ENCODE measurements at places on chromosomes 3 and 15.

DNA sequence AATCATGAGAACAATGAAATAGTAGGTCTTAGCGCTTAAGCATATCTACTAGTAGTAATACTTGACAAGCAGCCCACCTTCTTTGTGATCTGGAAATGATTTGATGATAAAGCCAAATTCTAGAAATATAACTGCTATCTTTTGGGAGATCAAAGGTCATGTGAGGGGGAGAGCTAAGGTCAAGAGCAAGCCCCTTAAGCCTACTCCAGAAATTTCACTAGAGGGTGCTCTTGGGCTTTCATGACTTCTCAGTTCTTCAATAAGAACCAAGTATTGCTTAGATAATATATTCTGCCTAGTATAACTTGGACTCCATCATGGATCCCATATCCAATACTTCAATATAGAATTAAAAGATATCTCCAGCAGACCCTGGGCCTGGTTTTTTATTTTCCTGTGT lies 319.6 kb downstream of the ZBTB20 start:
- peak; percentile 76 for DNase-seq

GRCh38 chr3:195248281-195248680 lies 22.7 kb downstream of the XXYLT1 start:
- DNase-seq: no peak

- no peak for DNase-seq
Observed at GRCh38 chr3:108157273-108157672, 65.0 kb downstream of the IFT57 start.

DNA sequence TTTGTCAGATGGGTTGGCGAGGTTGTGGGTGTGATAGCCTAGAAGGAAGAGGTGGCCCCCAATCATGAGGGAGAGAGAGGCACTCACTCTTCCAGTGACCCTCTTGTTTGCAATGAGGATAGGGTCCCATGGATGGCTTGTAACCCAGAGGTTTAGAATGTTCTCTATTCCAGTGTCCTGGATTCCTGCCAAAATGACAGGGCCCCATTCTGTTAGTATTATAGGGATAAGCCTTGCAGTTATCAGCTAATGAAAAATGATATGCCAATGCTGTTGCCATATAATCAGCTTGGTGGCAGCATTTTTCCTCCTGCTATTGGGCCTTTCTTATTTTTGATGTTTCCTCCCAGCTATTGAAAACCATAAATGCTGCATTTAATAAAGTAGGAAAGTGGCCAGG lies 23.3 kb upstream of the SENP7 start:
- DNase-seq: no peak

- no peak for DNase-seq
Observed at GRCh38 chr3:106386050-106386449, 517.2 kb upstream of the CBLB start.

DNA sequence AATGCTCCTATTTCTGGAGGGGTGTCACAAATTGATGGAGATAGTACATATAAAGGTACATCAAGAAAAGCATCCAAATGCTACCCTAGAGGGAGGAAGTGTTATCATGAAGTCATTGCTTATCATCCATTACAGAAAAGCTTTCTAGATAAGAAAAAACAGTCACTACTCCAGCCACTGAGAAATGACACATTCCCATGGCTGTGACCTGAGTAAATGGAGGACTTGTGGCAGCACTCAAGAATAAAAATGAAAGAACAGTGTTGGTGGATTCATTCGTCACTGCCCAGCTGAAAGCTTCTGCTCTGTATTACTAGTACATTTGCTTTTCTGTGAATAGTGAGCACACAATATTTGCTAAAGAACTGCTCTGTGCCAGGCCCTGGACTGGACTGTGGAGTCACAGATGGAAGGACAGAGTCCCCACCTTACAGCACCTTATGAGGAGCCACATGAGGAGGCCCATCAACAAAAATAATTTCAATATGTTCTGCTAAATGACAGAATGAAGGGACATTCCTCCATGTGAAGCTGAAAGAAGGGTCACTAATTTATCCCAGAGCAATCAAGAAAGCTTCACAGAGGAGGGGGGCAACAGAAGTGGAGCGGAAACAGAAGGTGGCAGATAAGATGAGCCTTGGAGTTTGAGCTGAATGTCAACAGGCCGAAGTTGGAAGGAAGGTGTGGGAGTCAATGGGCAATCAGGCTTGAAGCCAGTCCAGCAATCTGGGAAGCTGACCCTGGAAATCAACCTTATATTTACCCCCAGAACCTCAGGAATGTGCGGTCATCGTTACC lies 343.5 kb upstream of the TRIM42 start:
- DNase-seq: no peak

DNA sequence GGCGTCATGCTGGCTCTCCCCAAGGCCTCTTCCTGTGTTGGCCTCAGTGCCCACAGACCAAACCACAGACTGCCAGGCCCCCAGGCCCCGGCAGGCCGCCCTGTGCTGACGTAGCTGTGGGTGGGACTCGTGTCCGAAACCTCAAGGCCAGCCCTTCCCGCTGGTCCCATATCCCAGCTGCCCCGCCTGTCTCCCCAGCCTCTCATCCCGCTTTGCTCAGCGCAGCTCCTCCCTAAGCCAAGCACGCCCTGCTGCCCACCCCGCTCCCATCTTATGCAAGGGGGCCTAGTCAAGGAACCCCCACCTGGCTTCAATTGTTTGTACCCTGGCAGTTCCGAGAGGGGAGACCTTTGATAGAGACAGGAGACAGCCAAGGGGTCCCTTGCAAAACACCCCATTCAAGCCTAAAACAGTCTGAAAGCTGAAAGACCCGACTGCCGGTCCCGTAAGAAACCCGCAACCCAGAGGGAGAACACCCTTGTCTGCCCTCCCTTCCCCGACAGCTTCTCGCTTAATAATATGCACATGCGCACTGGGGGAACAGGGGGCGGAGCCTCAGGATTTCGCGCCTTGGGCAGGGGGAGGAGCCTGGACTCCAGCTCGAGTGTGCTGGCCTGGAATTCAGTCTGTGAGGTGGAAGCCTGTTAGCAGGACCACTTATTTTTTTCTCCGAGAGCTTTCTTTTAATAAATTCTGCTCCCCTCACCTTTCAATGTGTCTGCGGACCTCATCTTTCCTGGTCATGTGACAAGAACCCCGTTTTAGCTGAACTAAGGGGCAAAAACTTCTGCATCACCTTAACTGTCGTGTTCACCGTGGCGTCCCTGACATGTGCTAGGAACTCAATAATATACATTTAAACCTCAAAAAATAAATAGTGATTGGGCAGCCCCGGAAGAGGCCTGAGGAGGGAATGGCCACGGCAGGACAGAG lies 17.2 kb downstream of the TNFAIP8L3 start:
- no peak for DNase-seq

DNA sequence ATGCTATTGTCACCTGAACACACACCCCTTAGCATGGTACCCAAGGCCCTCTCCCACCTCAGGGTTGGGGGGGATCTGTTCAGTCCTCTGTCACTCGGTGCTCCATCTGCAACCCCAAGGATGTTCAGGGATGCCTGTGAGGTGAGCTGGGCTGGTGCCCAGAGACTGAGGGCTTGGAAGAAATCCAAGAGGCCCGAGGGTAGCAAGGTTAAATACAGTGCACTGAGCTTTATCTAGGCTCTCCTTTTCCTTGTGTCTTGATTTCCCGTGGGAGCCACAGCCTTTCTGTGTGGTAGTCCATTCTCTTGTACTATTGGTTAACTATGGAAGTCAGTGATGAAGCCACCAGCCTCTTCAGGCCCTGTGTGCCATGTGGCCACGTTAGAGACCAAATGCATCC lies 18.7 kb upstream of the WNT5A start:
- no peak for DNase-seq

- no peak for DNase-seq
Observed at GRCh38 chr3:105752791-105753415, 115.9 kb downstream of the CBLB start.

GRCh38 chr3:197309528-197310361 lies 11.3 kb upstream of the DLG1 start:
- no peak for DNase-seq

DNA sequence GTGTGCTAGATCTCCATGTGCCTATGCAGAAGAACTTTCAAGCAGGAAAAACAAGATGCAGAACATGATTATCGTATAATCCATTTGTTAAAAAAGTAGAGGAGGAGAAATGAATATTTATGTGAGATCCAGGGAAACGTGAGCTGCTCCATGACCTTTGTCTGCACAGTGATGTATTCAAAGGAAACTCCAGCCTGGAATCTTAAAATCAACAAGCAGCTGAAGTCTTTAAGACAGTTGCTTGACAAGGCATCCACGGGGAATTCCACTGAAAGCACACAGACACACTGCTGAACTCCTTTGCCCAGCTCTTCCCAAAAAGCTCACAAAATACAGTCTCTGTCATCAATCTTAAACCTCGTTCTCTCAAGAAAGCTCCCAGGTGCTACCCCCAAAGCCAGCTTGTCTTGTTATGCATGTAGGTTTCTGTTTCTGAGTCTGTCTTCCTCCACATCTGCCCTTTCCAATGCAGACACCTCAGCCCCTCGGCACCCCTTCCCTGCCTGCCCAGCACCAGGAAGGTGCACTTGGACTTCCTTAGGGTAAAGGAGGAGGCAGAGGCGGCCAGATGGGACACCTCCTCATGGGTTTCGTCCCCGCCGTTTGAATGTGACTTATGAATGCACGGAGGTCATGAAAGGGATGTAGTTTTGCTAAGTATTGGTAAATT lies 28.7 kb downstream of the LRRK1 start:
- DNase-seq: no peak

DNA sequence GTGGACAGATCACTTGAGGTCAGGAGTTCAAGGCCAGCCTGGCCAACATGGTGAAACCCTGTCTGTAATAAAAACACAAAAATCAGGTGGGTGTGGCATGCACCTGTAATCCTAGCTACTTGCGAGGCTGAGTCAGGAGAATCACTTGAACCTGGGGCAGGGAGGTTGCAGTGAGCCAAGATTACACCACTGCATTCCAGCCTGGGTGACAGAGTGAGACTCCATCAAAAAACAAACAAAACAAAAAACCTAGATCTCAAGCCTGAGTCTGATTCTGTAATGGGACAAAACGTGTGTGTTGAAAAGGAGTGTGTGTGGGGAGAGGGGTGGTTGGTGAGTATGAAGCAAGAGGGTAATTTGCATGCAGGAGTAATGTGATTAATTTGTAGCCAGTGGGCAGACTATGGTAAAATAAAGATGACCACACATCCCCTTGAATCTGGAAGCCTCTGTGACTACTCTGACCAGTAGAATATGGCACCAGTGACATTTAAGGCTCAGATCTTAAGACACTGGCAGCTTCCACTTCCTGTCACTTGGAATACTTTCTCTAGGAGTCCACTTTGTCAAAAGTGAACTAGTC lies 18.4 kb upstream of the OPA1 start:
- no peak for DNase-seq

GRCh38 chr3:1381647-1382036 lies 288.8 kb downstream of the CNTN6 start:
- DNase-seq: no peak

DNA sequence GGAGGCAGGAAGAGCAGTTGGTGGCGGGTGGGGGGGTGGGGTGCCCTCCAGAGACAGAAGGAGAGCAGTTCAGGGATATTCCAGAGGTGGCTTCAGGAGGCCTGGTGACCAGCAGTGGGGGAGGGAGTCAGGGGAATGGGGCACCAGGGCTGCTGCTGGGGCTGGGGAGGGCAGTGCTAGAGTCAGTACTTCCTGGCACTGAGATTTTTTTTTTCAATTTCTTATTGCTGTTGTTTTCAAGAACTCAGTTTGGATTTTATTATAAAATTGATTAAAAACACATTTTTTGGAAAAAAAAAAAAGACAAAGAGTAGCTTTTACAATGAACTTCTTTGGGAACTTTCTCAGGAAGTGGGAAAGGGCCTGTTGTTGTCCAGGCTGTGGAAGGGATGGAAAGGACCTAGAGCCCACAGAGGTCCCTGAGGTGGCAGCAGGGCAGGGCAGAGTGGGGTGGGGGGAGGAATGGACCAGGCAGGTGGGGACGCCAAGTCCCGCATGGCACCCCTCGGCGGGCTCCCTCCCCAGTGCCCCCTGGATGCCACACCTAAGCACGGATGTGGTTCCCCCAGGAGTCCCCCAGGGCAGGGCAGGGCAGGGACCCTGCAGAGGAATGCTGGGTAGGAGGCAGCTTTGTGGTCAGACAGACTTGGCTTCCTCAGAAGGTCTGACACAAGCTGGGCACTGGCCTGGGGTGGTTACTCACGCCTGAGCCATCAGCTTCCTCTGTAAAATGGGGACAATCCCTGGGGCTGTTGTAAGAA lies 8.5 kb upstream of the ANPEP start:
- DNase-seq: no peak

- no peak for DNase-seq
Observed at GRCh38 chr3:67605377-67605776, 49.0 kb downstream of the SUCLG2 start.

- peak; percentile 93 for DNase-seq
Observed at GRCh38 chr3:64150623-64151207, 74.6 kb downstream of the PRICKLE2 start.

GRCh38 chr3:59107856-59108815 lies 58.3 kb upstream of the CFAP20DC start:
- peak; percentile 3 for DNase-seq

GRCh38 chr3:173135059-173135458 lies 6.0 kb downstream of the SPATA16 start:
- no peak for DNase-seq

- DNase-seq: peak; percentile 82
Observed at GRCh38 chr15:57213862-57214261, 162.4 kb upstream of the CGNL1 start.

DNA sequence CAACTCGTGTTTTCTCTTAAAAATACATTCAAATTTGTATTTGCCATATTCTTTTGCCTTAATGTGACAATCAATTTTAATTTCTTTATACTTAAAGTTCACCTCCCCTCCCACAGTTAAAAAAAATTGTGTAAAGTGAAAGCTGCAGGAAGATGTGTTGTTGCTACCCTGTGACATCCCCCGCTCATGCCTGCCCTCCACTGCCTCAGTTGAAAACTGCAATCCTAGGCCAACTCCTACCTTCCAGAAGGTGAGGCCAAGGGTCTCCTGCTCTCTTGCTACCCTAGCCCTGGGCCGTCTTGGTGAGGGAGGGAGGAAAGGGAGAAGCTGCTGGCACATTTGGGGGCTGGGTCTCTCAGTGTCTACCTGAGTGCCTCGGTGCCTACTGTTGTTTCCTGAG lies 57.0 kb upstream of the CMTM7 start:
- no peak for DNase-seq

GRCh38 chr3:3599016-3599415 lies 200.2 kb upstream of the LRRN1 start:
- no peak for DNase-seq

- DNase-seq: no peak
Observed at GRCh38 chr15:40322531-40323238, 807 bp upstream of the INAFM2 start.

GRCh38 chr3:48090166-48090939 lies 74.1 kb upstream of the MAP4 start:
- DNase-seq: no peak

DNA sequence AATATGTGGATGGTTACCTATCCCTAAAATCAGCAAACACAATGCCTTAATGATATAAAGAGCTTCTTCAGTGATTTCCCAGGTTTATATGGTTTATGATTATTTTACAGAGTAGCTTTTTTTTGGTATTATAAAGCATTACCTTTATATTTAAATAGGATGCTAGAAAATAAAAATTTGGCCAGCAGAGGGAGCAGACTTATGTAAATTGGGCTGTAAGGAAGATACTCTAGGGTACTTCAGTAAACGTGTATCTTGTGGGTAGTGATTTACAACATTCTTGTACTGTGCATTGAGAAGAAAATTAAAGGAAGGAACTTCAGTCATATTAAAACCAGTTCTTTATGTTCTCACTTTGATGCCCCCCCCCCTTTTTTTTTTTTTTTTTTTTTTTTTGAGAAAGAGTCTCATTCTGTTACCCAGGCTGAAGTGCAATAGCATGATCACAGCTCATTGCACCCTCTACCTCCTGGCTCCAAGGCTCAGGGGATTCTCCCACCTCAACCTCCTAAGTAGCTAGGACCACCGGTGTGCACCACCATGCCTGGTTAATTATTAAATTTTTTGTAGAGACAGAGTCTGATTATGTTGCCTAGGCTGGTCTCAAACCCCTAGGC lies 167.9 kb downstream of the BBX start:
- peak; percentile 77 for DNase-seq
